ENCODE measurements at places on chromosomes 16 and 17.

GRCh38 chr16:12462426-12463280 is 341.0 kb downstream of the CPPED1 start:
- DNase-seq: no peak

DNA sequence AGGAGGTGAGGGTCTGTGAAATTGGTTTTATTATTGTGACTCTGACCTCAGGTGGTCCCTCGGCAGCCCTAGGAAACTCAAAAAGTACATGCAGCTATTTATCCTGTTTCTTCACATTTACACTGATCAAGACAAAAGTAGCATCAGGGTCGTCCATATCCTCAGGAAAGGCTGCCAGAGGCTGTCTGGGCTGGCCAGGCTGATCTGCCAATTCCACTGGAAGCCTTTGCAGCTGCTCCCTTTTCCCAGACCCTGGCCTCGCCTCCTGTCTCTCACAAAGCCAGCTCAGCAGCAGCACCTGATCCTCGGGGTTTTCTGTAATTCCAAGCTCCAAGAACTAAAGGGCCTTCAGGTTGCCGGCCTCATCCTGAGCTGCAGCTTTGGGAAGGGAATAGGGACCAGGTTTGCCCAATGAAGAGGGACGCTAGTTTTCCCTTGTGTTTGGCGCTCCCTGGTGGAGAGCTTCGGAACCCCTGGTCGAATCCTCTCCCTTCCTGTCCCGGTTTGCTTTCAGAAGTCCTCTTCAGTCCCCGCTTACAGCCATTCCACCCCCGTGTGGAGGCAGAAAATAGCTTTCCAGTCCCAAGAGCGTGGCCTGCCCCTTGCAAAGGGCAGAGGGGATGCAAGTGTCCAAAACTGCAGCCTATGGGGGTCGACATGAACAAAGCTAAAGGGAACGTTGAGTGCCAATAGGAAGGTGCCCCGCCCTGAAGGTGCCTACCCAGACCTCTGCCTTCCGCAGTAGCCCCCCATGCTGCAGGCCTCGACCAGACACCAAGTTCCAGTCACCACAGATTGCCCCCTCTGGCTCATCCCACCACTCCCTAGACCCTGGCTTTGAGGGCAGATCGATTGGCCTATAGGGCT is 13.4 kb downstream of the MFSD6L start:
- no peak for DNase-seq

DNA sequence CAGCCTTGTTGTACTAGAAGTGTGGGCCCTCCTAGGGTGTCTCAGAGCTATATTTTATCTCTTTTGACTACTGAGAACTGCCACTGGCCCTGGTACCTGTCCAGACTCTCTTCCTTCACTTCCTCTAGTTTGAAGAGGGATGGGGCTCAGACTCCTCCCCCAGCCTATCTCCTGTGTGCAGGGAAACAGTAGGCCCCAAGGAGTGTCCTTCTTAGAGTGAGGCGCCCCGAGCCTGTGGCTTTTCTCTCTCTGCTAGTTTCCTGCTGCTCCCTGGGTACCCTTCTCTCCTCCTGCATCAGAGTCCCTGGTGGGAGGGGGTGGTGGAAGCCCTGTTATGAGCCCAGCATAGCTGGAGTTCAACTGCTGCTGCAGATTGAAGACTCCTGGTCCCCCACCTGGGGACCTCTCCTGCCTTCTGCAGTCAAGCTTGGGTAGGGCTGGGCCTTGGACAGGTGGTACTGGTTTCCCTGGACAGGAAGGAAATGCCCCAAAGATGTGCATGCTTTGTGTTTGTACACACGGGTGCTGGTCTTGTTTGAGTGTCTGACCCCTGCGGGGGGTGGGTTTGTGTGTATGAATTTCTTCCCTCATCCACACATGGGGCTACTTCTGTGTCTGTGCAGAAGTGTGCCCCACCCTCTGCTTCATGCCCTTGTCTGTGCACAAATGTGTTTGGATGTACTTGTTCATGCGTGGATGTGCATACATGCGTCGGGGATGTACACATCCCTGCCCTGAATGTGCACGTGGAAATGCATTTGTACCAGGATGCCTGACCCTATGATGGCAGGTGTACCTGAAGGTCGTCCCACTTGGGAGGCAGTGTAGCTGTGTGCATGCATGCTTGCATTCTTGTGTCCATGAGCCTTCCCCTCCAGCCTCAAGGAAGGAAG is 6.9 kb downstream of the RARA start:
- DNase-seq: no peak

DNA sequence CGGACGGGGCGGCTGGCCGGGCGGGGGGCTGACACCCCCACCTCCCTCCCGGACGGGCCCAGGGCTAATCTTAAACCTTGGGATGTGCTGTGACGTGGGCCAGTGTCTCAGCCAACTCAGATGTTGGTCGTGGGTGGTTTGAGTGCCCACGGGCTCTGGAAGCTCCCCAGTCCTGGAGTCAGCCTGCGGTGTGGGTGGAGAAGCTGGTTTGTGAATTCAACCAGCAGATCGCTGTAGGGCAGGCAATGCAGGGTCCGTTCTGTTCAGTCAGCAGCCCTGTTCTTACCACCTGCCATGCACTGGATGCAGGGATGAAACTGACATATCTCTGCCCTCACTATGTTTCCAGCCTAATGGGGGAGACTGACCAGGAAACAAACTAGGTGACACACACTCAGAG is 8.0 kb upstream of the ZNF500 start:
- no peak for DNase-seq

GRCh38 chr17:68909066-68909465 is 46.1 kb downstream of the ABCA8 start:
- no peak for DNase-seq

DNA sequence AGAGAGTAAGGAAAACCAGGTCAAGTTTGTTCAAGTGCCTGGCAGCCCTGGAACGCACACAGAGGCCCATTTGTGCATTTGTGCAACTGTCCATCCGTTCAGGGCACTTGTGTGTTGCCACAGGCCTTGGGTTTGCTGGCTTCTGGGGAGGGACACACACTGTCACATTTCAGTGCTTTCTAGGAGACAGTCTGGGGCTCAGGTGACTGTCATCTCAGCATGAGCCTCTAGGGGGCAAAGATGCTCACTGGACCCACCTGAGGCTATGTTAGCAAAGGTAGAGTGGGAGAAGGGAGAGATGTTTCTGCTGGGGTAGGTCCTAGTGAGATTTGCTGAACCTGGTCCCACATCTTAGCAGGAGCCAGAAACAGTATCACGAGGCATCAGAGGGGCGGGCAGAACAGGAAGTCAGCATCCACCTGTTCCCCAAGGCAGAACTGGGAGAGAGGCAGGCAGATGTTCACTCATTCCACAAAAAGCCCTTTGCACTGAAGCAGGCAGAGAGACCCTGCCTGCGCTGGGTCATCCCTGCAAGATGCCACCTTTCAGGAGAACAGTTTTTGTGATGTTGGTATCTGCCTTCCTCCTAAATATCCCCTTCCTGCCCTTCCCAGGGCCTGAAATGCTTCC is 48.5 kb downstream of the RAI1 start:
- peak; percentile 48 for DNase-seq

- DNase-seq: no peak
Observed at GRCh38 chr16:9099131-9099625, 7.7 kb downstream of the HAPSTR1 start.

DNA sequence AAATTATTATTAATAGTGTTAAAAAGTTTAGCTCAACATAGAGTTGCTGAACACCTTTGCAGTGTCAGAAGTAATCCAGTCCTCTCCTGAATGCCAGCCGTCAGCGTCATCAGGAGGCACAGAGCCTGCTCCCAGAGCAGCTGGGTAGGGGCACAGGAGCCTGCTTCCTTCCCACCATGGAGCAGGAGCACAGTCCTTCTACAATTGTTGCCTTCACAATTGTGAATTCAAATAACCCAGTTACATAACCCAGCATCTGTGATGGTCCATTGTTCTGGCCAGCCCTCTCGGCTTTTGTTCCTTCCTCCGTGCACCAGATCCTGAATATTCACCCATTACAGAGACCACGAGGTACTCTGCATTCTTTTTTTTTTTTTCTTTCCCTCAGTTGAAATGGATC is 393.9 kb upstream of the MAF start:
- DNase-seq: no peak

DNA sequence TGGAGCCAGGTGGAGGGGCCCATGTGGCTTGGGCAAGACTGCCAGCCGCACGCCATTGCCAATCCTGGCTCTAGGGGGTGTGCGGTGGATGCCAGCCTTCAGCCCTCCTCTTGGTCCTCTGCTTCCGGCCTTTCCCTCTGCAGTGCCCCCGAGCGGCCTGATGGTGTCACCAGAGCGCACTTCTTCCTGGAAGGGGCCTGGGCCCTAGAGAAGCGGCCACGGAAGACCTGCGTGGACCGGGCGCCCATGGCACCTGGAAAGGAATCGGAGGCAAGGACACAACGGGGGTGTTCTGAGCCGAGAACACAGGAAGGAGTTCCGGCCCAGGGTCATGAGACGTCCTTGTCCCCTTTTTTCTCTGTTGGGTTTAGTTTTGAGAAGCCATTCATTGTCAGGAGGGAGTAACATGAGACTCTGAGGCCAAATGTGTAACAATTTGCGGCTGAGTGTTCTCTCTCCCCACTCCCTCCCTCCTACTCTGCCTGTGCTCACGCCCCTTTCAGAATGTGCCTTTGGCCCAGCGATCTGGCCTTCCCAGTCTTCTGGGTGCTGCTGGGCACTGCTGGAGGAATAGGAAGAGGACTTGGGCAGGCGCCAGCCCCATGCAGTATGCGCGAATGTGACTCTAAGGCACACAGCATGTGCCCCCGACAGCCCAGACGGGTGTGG is 92.8 kb downstream of the IRX3 start:
- no peak for DNase-seq

GRCh38 chr16:75927810-75928209 is 201.5 kb upstream of the CPHXL start:
- DNase-seq: no peak

DNA sequence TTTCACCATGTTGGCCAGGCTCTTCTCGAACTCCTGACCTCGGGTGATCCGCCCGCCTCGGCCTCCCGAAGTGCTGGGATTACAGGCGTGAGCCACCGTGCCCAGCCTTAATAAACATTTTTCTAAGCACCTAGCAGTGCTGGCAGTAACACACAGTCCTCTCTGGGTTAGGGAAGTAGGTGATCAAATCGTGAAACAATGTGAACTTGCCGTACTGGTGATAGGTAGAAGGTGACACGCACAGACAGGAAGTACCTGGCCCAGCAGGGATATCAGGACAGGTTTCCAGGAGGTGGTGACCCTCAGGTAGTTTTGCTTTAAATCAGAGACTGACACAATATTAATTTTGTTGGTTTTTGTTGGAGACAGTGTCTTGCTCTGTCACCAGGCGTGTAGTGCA is 4.5 kb downstream of the PLD2 start:
- DNase-seq: no peak

- DNase-seq: no peak
Observed at GRCh38 chr17:44642834-44643233, 13.4 kb upstream of the MEIOC start.

GRCh38 chr17:57913575-57914272 is 41.5 kb downstream of the CUEDC1 start:
- DNase-seq: no peak

DNA sequence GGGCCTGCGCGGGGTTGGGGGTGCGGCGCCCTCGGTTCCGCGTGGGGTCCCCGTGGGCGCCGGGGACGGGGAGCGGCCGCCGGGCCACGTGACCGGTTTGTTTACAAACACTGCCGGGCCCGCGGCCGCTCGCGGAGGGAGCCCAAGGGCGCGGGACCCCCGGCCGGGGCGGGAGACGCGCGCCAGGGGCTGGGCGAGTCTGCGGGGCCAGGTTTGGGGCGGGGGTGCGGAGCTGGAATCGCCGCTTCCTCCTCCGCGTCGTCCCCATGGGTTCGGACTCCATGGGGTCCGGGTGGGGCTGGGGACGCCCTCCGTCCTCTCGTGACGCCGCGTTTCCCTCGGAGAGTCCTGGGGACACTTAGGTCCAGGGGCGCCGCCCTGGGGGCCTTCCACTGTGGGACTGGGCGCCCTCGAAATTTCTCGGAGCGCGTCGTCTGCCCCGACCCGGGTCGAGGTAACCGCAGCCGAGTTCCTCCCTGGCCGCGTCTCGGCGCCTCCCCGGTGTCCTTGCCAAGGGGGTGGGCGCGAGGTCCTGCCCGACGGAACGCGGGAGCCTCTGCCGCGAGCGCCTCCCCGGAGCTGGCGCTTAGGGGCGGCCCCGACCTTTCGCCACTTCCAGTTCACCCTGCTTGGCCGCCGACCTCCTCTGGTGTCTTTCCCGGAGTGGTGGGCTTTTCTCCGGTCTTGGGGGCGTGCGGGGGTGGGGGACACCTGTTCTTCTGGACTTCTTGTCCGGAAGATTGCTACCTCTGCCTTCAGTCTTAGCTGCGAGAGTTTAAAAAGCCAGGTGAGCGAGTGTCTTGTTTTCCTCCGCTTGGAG is 684 bp downstream of the YPEL2 start:
- DNase-seq: peak; percentile 19

- no peak for DNase-seq
Observed at GRCh38 chr17:2064147-2064489, 9.2 kb downstream of the HIC1 start.

GRCh38 chr16:11029948-11030347 is 85.6 kb downstream of the CLEC16A start:
- DNase-seq: no peak

DNA sequence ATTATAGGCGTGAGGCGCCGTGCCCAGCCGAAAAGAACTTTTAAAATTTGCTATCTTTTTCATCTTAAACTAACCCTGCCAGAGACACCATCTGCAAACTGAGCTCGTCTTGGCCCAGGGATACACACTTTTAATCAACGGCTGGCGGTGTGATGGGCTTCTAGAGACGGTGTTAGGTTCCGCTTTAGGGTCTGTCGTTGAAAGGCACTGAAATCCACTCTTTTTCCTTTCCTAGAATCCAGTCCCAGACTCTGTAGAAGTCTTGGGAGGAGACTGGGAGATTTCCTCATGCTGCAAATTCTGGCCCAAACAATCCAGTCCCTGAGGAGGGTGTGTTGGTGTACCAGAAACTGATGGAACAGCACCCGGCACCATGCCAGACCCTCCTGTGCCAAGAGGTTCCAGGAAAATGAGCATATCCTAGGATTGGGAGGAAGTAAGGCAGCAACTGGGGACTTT is 52.0 kb upstream of the TEX2 start:
- no peak for DNase-seq

- DNase-seq: no peak
Observed at GRCh38 chr17:47204722-47205418, 4.3 kb upstream of the MYL4 start.

- no peak for DNase-seq
Observed at GRCh38 chr16:53121661-53122060, 66.9 kb downstream of the CHD9 start.

Measured in T-helper 1 cell (primary cell).